ENCODE measurements at places on chromosomes 6 and 20.

GRCh38 chr6:17984399-17984798 lies 3.0 kb downstream of the KIF13A start:
- no peak for DNase-seq

DNA sequence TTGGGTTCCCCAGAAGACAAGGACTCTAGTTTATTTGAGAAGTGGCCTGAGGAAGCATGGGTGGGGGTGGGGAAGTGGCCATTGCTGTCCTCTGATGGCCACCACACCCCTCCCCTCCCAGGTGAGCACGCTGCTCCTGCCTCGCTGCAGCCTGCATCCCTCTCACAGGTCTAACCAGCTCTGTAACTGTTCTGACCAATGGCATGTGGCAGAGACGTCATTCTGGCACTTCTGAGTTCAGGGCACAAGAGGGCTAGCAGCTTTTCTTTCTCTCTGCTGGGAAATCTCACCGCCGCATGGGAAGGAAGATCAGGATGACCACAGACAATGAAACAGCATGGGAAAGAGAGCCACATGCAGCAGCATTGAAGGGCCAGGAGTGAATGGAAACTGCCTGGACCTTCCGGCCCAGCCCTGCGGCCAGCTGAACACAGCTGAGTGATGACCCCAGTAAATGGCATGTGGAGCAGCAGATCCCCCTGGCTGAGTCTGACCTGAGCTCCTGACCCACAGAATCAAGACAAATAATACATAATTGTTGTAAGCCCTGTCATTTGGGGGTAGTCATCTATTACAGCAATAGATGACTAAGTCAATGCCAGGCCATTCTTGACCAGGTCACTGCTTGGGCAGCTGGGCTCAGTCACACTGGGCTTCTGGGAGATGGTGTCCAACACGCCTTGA lies 179.8 kb downstream of the LINC00237 start:
- DNase-seq = no peak

GRCh38 chr6:28553986-28554881 lies 28.6 kb downstream of the GPX5 start:
- no peak for DNase-seq

DNA sequence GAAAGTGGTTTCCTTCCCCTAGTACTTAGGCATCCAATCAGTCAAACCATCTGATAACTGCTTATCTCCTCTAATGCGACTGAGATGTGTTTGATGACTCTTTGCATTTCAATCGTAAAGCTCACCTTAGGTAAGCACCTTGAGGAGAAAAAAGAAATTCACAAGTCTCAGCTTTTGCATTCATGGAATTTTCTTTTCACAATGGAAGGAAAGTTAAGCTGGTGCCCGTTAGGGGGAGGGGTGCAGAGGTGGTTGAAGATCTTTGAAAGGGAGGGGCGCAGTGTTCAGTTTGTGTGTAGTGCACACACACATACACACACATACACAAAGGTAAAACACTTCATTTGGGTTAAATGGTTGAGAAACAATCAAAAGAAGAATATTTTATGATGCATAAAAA lies 87.1 kb upstream of the SALL4 start:
- DNase-seq = no peak

DNA sequence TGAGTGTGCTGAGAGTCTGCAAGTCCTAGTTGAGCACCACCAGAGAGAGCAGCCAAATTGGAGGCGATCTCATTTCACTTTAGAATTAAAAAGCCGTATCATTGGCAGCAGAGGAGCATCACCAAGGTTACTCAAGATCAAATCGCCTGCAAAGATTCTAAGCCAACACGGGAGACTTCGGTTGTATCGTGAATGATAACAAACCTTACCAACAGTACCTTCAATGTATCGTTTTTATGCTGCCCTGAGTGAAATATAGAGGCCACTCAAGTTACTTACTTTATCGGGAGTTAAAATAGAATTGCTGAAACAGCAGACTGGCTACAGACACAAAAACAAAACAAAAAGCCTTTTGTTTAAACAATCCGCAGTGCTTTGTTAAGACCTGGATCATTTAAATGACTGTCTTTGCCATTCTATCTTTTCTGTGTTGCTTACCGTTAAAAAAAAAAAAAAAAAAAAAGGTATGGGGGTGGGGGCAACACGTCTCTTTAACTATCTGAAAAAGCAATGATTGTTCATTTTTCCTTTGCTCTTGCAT lies 14.2 kb downstream of the NHSL1 start:
- no peak for DNase-seq

- no peak for DNase-seq
These were observed 34.2 kb downstream of the ABHD12 start for GRCh38 chr20:25356271-25356933.

DNA sequence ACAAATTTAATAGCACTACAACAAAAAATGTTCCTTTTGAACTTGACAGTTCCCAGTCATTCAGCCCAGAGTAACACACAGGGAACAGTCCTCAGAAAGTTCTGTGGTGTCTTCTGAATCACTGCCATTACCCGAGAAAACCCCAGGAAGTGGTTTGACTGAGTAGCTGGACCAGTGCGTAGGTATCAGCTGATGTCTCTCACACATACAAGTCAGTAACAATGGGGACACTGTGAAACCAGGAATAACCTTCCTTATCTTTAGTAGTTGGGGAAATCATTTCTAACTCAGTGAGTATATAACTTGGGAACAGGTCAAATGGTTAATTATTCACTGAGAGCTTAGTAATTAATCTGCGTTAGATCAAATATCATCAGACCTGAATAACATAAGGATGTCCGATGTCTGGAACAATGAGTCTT lies 73.1 kb downstream of the HIVEP2 start:
- DNase-seq = no peak
